ENCODE measurements at places on chromosomes 11 and 22.

- peaks cover 29% of the 10 kb centered on the region for H3K27me3 ChIP-seq
- H3K4me3 ChIP-seq: no peak overlapping the region
- H3K4me1 ChIP-seq: peaks cover 19% of the 10 kb centered on the region
These were observed 6.5 kb downstream of the ARHGEF12 start for GRCh38 chr11:120342678-120343077.

DNA sequence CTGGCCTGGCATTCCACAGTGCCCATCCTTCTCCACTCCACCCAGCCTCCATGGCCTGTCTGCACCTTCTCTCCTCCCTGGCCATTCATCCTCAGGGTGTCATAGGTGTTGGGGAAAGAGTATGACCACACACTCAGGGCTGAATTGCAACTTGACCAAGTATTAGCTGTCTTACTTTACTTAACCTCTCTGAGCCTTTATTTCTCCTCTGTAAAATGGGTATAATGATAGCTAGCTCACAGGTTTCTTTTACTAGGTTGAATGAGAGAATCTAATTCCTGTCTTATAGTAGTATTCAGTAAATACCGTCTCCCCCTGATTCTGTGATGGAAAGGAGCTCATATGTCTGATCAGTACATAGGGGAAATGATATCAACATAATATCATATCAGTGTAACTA is 16.0 kb downstream of the PANX1 start:
- no peak for ATAC-seq
- no peak overlapping the region for H3K4me3 ChIP-seq
- no peaks in the 10 kb centered on the region for H3K27me3 ChIP-seq
- H3K36me3 ChIP-seq: peaks cover 9% of the 10 kb centered on the region
- peaks cover 49% of the 10 kb centered on the region for H3K4me1 ChIP-seq

- no peak overlapping the region for H3K4me3 ChIP-seq
- ATAC-seq: no peak
- H3K4me1 ChIP-seq: no peaks in the 10 kb centered on the region
- H3K27me3 ChIP-seq: no peaks in the 10 kb centered on the region
- peaks cover 33% of the 10 kb centered on the region for H3K36me3 ChIP-seq
These were observed 26.8 kb upstream of the PPP2R1B start for GRCh38 chr11:111792955-111793500.

GRCh38 chr11:87425391-87425790 is 387.7 kb downstream of the TMEM135 start:
- H3K27me3 ChIP-seq: peaks cover 3% of the 10 kb centered on the region
- H3K36me3 ChIP-seq: no peaks in the 10 kb centered on the region
- no peak overlapping the region for H3K27ac ChIP-seq
- ATAC-seq: no peak

- H3K4me1 ChIP-seq: no peaks in the 10 kb centered on the region
- peak; percentile 97 for ATAC-seq
- no peak overlapping the region for H3K4me3 ChIP-seq
- no peak overlapping the region for H3K27ac ChIP-seq
These were observed 81.3 kb downstream of the CLPB start for GRCh38 chr11:72352859-72353551.

DNA sequence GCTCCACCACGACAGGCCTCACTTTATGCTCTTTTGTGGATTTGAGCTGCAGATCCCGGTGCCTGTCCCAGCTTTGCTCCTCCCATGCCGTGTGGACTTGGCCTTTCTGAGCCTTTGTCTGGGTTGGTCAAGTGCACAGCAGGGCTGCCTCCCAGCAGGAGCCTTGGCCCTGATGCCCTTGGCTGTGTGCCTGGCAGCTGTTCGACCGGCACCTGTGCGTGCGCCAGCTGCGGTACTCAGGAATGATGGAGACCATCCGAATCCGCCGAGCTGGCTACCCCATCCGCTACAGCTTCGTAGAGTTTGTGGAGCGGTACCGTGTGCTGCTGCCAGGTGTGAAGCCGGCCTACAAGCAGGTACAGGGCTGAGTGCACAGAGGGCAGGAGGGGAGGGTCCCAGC is 46.5 kb downstream of the MYO7A start:
- no peaks in the 10 kb centered on the region for H3K4me1 ChIP-seq
- no peaks in the 10 kb centered on the region for H3K27me3 ChIP-seq
- no peak for ATAC-seq
- H3K27ac ChIP-seq: no peak overlapping the region

DNA sequence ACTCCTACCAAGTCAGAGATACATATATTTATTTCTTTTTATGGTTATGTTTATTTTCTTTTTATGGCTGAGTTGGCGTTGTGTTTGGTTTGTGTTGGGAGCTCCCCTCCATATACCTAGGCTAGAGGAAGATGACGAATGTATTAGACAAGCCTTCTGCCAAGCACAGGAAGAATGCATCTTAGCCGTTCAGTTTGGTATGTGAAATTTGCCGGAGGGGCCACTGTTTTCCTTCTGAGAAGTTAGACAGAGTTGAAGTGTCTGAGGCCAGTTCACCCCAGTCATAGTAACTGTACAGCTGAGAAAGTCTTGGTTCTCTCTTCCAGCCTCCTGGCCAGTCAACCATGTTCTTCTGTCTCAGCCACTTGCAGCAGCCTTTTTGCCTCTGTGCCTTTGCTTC is 29.8 kb downstream of the TEAD1 start:
- H3K4me3 ChIP-seq: no peak overlapping the region
- no peak for ATAC-seq
- no peaks in the 10 kb centered on the region for H3K36me3 ChIP-seq

GRCh38 chr11:125091247-125091876 is 20.1 kb downstream of the TMEM218 start:
- H3K4me1 ChIP-seq: no peaks in the 10 kb centered on the region
- no peak overlapping the region for H3K27ac ChIP-seq
- no peak for ATAC-seq
- H3K27me3 ChIP-seq: no peaks in the 10 kb centered on the region
- no peak overlapping the region for H3K4me3 ChIP-seq
